BE2C (cell line): ENCODE measurements at places on chromosomes 16 and 17.

DNA sequence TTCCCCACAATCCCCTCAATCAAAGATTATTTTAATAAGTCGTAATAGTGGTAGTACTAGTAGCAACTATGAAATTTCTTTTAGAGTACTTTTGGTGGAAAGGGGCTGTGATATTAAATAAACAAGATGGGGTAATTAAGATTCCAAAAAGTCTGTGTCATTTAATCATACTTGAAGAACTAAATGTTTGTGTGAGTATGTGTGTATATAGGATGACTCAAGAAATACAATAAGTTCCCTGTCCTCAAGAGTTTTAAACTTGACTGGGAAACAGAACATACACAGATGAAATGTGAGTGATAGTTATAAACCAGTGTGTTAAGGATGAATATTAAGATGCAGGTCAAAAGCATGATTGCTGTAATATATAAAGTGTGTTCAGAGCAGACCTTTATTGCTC is 2.3 kb downstream of the ALDH3A2 start:
- DNase-seq, result no peak

DNA sequence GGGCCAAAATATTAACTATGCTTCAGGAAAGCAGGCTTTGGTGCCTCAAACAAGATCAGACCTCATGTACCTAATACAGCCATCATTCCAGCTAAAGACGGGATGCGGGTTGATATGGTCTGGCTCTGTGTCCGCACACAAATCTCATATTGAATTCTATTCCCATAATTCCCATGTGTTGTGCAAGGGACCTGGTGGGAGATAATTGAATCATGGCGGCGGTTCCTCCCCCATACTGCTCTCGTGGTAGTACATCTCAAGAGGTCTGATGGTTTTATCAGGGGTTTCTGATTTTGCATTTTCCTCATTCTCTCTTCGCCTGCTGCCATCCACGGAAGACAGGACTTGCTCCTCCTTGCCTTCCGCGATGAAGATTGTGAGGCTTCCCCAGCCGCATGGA is 19.1 kb upstream of the CHST6 start:
- DNase-seq, result peak; percentile 58

- DNase-seq, result no peak
Observed at GRCh38 chr17:4839965-4840892, 7.1 kb downstream of the MINK1 start.

DNA sequence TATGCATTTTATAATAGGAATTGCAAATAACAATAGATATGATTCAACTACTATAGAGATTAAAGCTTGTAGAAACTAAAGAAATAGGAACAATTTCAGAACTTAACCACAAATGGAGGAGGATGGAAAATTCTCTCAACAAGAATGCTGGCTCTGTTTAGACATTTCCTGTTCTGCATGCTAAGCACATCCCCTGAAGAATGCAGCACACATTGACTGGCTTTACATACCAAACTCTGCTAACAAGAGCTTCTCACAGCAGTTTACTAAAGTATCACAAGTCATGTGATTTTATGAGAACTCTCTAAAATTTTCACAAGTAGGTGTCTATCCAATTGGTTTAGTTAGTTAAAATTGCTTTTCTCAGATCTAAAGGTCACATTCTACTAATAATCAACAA is 85.2 kb downstream of the SPAG9 start:
- no peak for DNase-seq

GRCh38 chr17:8185582-8186445 is 4.2 kb downstream of the BORCS6 start:
- peak; percentile 72 for DNase-seq

DNA sequence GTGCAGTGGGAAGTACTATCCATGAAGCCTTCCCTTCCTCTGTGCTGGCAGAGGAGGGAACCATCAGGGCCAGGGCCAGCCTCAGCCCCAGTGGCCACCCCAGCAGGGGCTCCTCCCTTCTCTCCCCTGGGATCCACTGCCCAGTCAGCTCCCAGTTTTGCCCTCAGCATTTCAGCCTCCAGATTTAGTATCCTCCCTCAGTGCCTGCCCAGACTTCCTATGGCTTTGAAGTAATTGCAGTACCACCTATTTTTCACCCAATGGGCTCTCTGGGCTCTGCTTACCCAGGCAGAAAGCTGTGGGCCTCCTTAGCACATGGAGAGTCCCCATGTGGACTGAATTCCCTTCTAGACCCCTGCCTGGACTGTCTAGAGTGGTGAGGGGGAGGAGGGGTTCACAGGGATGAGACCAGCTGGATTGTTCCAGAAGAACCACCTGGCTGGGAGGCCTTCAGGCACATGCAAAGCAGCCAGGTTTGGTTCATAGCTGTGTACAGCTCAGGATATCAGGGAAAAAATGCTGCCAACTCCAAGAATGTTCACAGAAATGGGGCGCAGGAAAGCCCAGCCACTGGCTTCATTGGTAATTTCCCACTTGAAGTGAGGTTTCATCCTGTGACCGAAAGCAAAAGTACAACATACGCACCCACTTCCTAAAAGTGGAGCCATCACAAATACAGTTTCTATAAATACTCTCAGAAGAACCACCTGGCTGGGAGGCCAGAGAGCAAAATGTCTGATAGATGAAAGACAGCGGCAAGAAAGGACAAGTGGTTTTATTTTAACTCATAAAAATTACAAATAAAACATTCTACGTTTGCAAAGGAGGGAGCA is 15.2 kb upstream of the HERPUD1 start:
- no peak for DNase-seq

DNA sequence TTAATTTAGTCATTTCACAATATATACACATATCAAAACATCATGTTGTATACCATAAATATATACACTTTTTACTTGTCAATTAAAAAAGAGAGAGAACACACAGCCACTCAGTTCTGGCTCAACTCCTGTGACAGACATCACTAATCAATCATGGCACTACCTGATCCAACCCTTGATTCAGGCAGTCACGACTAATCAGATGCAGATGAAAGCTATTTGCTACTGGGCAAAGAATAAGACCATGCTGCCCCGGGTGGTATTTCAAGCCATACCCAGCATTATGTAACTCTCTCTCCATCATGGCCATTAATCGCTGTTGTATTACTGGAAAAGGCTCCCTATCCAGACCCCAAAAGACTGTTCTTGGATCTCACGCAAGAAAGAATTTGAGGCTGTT is 345.7 kb downstream of the HAPSTR1 start:
- DNase-seq, result no peak

GRCh38 chr16:80681436-80681835 is 123.0 kb downstream of the CDYL2 start:
- DNase-seq, result no peak

GRCh38 chr17:79775632-79776031 is 2.3 kb upstream of the CBX2 start:
- DNase-seq, result no peak

GRCh38 chr16:48503779-48504178 is 106.2 kb downstream of the N4BP1 start:
- peak; percentile 82 for DNase-seq

- DNase-seq, result no peak
Observed at GRCh38 chr17:58344047-58344790, 7.8 kb downstream of the SUPT4H1 start.

DNA sequence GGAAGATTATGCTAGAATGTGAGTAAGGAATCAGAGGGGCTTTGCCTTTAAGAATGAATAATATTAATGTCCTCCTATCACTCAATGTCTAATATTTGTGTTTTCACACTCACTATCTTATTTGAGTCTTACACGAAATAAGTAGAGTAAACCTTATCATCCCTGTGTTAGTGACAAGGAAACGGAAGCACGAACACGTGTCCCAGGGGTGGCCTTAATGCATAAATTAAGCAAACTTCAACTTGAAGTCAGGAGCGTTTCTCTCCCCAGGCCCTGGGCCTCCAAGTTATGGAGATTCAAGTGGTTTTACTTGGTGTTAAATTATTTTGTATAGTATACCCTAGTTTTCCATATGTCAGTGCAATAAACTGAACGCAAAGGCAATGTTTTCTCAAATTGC is 96.0 kb downstream of the WDR59 start:
- DNase-seq, result no peak

- no peak for DNase-seq
Observed at GRCh38 chr17:50191359-50192143, 9.9 kb downstream of the COL1A1 start.

GRCh38 chr16:2082171-2082982 is 34.6 kb downstream of the TSC2 start:
- DNase-seq, result no peak

DNA sequence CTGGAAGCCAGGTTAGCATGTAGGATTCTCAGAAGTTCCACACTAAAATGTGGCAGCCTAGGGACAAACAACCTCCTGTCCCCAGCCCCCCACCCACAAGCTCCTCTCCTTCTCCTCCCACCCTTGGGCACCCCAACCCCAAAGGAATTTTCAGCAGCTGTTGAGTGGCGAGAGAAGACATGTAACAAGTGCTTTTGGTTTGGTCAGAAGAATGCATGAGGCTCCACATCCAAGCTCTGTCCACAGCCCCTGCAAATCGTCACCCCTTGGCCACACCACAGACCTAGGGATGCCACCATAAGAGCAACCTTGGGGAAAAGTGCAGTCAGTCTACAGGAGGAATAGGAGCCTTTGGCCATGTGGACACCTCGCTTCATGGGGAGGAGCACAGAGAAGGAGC is 11.9 kb upstream of the RAB37 start:
- no peak for DNase-seq

DNA sequence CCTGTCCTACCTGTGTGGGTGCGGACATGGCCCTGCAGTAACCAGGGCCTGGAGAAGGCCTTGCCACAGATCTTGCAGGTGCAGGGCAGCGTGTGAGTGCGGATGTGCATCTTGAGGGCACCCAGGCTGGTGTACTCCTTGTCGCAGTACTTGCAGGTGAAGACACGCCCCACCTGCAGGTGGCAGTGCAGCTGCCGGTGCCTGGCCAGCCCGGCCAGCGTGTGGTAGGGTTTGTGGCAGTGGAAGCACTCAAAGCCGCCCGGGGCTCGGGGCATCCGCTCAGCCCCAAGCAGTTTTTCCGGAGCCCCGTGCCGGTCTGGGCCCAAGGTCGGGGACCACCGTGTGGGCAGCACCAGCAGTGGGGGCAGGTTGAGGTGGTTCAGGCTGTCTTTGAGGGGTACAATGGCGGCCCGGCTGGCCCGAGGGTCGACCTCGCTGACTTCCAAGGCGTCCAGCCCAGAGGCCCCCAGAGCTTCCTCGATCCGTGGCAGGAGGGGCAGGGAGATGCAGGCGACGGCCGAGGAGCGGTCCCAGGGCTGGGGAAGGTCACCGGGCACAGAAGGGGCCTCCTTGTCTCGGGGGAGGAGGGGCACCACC is 5.1 kb downstream of the SNAI3 start:
- no peak for DNase-seq

- DNase-seq, result peak; percentile 41
Observed at GRCh38 chr17:2192367-2193057, 111.1 kb downstream of the SMG6 start.

GRCh38 chr17:66548158-66548557 is 245.7 kb downstream of the PRKCA start:
- DNase-seq, result no peak

GRCh38 chr17:6196355-6196754 is 126.2 kb downstream of the WSCD1 start:
- DNase-seq, result no peak

GRCh38 chr17:50638606-50638965 is 3.9 kb downstream of the ABCC3 start:
- no peak for DNase-seq

- DNase-seq, result no peak
Observed at GRCh38 chr16:64493709-64494108, 628.2 kb downstream of the CDH11 start.

DNA sequence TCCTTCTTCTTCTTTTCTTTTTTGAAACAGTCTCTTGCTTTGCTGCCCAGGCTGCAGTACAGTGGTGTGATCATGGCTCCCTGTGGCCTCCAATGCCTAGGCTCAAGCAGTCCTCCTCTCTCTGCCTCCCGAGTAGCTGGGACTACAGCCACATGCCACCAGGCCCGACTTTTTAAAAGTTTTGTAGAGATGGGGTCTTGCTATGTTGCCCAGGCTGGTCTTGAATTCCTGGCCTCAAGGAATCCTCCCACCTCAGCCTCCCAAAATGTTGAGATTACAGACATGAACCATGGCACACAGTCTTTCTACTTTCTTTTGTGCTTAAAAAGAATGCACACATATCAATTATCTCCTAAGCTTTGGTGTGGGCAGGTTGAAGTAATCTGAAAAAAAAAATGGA is 61.0 kb upstream of the DNAJA2 start:
- no peak for DNase-seq
